ENCODE measurements at places on chromosomes 1 and 21.

DNA sequence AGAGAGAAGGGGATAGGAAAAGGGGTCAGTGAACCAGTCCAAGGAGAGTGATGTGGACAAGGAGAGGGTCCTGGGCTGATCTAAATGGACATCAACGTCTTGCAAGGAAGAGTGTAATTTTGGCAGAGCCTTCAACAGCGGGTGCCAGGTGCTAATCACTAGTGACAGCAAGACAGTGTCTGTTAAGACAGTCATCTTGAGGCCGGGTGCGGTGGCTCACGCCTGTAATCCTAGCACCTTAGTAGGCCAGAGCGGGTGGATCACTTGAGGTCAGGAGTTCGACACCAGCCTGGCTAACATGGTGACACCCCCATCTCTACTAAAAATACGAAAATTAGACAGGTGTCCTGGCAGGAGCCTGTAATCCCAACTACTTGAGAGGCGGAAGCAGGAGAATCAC is 12.2 kb upstream of the PADI6 start:
- no peak for DNase-seq

DNA sequence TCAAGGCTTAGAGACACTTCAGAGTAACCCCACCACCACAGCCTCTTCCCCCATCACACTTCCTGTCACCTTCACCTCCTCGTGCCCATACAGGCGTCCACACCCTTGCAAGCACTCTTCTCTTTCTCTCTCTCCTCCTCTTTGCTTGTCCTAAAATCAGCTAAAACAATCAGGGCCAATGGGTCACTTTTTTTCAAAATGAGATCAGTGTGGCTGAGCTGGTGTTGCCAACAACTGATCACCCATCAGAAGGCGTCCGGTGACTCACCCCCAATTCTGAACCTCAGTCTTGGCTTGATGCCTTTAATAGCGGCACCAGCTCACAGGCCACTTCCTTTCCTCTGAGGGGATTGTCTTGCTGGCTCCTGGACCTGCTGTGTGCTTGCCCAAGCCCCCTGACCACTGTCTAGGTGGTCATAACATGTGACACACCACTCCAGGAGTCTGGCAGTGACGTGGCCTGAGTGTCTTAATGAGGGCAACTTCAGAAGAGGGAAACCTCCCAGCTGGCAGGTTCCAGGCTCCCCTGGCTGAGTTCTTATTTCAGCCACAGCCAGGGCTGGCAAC is 1.6 kb downstream of the DRAXIN start:
- no peak for DNase-seq

- peak; percentile 9 for DNase-seq
These were observed 31.7 kb downstream of the AK5 start for GRCh38 chr1:77313491-77313890.

DNA sequence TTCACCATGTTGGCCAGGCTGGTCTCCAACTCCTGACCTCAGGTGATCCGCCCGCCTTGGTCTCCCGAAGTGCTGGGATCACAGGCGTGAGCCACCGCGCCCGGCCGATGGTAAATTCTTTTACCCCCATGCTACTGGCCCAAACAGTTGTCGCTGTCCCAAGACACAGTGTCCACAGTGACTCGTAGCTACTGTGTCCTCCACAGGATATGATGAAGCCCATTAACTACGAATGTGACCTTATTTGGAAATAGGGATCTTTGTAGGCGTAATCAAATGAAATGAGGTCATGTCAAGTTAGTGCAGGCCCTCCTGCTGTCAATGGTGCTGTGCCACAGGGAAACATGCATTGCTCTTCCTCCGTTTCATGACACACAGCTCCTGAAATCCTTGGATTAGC is 8.5 kb downstream of the FNDC10 start:
- no peak for DNase-seq

- DNase-seq: no peak
These were observed 75.0 kb downstream of the CD46 start for GRCh38 chr1:207826557-207827487.

DNA sequence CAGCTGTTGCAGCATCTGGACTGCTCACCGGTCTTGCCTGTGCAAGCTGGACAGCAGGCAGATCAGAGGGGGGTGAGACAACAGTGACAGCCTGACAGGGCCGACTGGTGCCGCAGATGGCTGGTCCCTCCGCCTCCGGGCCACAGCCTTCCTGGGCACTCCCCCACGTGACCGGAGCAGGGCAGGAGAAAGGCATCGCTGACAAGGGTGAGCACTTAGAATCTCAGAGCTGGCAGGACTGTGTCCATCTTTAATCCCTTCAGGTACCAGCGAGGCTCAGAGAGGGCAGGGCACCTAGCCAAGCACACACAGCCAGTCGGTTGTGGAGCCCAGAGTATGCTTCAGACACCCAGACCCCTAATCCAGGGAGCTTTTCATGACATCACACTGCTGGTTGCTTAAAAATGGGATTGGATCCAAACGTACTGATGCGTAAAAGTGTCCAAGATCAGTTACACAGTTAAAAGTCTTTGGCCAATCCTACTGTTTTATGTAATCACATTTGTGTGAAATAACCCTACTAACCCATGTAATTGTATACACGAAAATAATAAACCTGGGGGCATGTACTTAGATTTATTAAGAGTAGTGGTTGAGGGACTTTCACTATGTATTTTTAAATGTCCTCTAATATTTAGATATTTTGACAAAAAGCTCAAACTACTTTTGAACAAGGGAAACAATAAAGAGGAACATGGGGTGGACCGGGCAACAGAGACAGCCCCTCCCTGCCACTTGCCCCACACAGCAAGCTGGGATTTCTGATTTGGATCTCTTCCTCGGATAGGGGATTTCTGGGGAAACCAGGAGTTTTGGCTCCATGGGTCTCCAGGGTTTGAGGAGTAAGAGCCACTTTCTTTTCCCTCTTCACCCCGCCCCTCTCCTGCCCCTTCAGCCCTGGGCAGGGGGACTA is 758 bp upstream of the CNTN2 start:
- DNase-seq: no peak

GRCh38 chr1:82836213-82836972 is 1035.7 kb downstream of the ADGRL2 start:
- no peak for DNase-seq

DNA sequence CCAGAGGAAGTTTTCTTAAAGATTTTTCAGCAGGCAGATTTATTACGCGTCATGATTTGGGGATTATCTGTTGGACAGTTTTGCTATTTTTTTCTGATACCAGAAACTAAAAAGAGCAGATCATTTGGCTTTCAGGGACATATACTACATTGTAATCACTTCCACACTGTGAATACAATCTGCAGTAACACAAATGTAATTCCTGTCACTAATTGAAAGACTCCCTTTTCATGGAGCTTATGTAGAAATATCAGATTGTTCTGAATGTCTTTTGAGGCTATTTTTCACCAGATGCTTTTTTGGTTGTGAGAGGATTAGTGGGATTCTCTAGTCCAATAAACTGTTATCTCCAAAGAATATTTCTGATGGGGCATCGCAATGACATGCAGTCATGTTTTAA is 464.2 kb downstream of the DISC1 start:
- no peak for DNase-seq

DNA sequence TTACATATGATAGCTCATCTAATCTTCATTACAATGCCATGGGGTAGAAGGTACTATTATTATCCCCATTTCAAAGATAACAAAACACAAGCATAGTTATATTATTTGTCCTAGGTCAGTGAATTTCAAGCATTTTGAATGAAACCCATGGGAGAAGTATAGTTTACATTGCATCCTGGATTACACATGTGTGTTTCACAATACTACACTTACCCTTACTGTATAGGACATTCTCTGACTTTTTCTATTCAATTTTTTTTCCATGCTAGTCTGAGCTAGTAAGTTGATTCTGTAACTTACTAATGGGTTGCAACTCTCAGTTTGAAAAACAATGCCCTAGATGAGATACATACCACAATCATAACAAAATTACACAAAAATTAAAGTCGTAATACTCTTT is 8.7 kb upstream of the GPX7 start:
- DNase-seq: no peak

GRCh38 chr1:59355361-59355760 is 58.5 kb downstream of the FGGY start:
- no peak for DNase-seq

- DNase-seq: no peak
These were observed 38.4 kb downstream of the C1orf216 start for GRCh38 chr1:35680271-35680670.

- no peak for DNase-seq
These were observed 14.2 kb downstream of the COL6A1 start for GRCh38 chr21:45995686-45996179.

DNA sequence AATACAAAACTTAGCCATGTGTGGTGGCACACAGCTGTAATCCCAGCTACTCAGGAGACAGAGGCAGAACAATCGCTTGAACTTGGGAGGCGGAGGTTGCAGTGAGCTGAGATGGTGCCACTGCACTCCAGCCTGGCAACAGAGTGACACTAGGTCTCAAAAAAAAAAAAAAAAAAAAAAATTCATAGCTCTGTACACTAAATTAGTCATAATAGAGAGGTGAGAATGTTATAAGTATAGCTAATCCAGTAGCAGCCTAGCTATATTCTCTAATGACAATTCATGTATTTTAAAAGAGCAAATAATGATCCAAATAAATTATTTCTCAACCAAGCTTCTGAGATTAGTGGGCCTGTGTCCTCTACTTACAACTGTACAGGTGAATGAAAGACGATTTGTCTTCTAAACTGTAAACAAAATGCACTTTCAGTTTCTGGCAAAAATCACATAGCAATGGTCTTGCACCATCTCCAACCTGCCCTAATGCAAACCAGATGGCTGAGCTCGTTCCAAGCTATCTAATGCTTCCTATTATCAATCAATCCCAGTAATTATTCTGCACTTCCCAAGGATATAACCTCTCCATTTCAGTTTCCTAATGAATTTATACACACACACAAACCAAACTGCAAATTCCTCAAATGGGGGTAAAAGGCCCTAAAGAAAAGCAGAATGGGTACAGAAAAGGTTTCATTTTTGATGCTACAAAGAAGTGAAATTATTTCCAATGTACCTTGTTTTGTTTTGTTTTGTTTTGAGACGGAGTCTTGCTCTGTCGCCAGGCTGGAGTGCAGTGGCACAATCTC is 56.5 kb downstream of the GATAD2B start:
- no peak for DNase-seq

DNA sequence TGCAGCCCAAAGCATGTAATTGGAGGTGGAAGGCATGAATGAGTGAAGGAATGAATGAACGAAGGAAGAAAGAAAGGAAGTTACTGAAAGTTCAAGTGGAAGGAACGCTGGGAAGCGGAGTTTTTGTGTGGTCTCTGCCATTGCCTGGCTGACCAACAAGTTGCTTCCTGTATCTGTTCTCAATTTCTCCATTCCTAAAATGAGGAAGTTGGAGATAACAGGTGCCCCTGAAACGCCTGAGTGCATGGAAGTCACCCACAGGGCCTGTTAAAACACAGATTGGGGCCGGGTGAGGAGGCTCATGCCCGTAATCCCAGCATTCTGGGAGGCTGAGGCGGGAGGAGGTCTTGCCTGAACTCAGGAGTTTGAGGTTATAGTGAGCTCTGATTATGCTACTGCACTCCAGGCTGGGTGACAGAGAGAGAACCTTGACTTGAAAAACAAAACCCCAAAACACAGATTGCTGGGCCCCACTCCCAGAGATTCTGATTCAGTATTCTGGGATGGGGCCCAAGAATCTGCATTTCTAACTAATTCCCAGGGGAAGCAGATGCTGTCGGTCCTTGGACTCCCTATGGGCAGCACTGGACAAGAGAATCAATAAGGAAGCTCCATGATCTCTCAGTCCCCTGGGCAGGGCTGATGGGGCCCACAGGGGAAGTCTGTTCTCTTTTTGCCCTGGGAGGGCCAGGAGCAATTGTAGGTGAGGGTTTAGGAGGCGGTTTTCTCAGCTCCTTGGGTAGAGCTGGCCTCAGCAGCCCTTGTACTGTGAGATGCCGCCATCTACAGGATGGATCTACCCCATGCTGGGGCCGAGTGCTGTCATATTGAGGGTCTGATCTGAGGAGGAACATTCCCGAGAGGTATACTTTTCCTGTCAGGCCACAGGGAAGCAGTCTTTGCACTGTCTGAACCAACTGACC is 3.3 kb upstream of the CNR2 start:
- DNase-seq: peak; percentile 18

DNA sequence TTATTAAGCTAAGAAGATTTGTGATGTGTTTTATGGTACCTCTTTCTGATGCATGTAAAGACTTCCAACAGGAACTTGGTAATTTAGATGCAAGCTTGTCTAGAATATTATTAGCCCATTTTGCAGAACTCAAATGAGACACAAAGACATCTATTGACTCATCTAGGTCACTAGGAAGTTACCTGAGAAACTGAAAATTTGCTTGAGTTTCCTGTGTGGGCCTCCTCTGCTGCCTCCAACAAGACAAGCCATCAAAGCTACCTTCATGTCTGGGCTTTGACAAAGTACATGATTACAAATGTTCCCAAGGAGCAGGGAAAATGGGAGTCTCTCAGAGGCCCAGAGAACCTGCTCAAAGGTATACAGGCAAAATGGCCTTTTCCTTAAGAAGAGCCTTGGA is 5.6 kb downstream of the RUNX1 start:
- peak; percentile 58 for DNase-seq

DNA sequence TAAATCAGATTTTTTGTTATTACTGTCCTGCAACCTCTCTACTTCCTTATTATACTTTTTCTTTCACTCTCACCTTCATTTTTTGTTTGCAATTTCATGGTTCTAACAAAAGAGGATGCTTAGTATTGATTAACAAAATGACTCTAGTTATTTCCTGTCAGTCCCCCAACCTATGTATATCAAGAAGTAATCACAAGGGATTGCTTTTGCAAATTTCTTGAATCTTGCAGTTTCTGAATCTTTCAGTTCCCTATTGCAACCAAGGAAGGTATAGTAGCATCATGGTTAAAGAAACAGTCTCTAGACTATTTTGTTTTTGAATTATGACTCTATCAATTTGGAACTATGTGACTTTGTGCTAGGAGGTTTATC is 446.9 kb downstream of the NEGR1 start:
- DNase-seq: no peak

DNA sequence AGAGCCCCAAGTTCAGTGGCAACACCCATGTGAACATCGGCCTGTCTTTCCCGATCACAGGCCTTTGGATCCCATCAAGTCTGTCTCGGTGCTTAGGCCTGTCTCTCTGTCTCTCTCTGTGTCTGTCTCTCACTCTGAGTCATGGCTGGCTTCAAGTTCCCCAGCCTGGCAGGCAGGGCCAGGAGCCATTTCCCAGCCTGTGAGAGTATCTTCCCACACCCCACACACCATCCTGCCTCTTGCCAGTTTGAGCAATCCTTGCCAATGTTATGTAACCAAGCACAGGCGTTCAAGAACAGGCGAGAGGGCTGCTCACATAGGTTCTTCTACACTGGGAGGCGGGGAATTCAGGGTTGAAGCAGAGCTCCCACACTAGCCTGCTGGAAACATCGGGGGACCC is 70.0 kb upstream of the TMEM51 start:
- DNase-seq: no peak

Measured in central memory CD4-positive, alpha-beta T cell (primary cell).